ENCODE measurements at places on chromosomes 13 and 19.
A peak's percentile ranks its signal among the peaks of the same experiment; 100 is the strongest.

DNA sequence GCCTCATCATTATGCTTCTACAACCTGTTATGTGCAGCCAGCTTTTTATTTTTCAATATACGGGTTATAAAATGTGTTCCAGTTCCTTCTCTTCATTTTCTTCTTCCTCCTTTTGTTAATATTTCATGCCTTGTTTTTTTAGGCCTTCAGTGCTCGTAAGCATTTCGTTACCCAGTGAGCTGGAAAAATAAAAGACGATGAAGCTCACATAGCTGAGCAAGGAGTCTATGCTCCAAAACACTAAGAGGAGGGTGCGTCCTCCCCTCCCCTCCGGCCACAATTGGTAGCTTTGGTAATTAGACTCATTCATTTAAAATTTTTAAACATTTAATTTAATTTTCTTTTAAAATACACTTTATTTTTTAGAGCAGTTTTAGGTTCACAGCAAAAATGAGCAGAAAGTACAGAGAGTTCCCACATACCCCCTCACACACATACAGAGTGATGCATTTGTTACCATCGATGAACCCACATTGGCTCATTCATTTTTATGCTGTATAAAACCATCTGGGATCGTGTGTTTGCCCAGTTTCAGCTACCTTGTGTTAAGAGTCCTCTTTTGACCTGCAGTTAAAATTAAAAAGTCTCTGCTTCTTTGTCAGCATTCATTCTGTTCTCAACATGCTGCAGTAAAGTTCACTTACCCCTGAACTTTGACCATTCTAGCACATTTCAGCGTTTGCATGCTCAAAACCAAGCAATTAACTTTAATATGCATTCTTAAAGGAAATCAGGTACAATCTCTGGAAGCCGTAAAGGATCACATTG, 223.9 kb downstream of the LACC1 start:
- DNase-seq = no peak

- DNase-seq = peak; percentile 78
These were observed 798 bp downstream of the SLC1A5 start for GRCh38 chr19:46787331-46788261.

- no peak for DNase-seq
These were observed 21.1 kb downstream of the PIP5K1C start for GRCh38 chr19:3679138-3679537.

GRCh38 chr19:46115396-46116106, 8.9 kb downstream of the IGFL3 start:
- DNase-seq = peak; percentile 67

DNA sequence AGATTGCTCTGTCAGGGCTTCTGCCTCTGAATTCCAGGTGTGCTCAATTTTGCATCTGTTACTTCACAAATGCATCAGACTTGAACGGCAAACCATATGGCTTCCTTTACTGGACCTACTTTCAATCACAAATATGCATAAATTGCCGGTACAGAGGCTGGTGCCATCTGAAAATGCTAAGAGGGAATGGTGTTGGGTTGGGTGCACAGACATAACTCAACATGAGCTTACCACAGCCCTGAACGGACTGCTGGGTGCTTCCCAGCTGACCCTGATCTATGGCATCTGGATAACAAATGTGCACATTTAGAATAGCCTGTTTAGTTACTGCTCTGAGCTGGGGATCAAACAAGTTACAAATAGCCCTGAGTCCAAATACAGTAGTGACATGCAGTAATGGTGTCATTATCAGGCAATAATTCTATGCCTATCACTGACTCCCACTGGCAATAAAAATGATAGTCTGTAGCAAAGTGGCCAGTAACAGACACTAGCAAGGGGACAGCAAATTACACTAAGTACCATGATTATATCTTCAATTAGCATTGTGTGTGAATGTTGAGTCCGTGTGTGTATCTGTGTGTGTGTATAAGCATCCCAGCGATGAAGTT, 927.3 kb downstream of the DIAPH3 start:
- no peak for DNase-seq
